ENCODE measurements at places on chromosomes 1 and 21.

DNA sequence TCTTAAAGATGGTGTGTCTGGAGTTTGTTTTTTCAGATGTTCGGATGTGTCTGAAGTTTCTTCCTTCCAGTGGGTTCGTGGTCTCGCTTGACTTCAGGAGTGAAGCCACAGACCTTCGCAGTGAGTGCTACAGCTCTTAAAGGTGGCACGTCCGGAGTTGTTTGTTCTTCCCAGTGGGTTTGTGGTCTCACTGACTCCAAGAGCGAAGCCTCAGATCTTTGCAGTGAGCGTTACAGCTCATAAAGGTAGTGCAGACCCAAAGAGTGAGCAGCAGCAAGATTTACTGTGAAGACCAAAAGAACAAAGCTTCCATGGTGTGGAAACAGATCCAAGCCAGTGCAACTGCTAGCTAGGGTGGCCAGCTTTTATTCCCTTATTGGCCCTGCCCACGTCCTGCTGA lies 1430.4 kb upstream of the B3GALT2 start:
- no peak overlapping the region for H3K4me3 ChIP-seq
- H3K27me3 ChIP-seq = no peaks in the 10 kb centered on the region
- H3K4me1 ChIP-seq = no peaks in the 10 kb centered on the region
- no peak for DNase-seq

GRCh38 chr1:189816558-189816957 lies 661.1 kb downstream of the BRINP3 start:
- H3K4me3 ChIP-seq = no peak overlapping the region
- no peaks in the 10 kb centered on the region for H3K36me3 ChIP-seq
- no peak overlapping the region for H3K27ac ChIP-seq

DNA sequence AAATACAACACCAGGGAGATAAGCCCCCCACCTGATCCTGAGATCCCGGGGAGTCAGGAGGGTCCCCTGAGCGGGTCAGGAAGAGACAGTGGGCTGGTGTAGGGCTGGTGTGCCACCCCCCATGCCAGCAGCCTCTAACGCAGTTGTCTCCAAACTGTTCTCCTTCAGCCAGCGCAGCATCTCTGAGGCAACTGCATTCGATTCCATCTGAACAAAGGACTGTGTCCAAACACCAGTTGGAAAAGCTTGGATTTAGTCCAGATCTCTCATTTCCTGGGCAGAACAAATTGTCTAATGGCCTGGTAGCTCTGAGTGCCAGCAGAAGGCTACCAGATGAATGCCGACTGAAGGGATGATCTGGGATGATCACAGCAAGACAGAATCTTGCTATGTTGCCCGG lies 44.1 kb upstream of the EIF4G3 start:
- no peaks in the 10 kb centered on the region for H3K4me1 ChIP-seq
- H3K4me3 ChIP-seq = no peak overlapping the region
- DNase-seq = no peak
- no peak overlapping the region for H3K27ac ChIP-seq
- H3K36me3 ChIP-seq = peaks cover 82% of the 10 kb centered on the region

DNA sequence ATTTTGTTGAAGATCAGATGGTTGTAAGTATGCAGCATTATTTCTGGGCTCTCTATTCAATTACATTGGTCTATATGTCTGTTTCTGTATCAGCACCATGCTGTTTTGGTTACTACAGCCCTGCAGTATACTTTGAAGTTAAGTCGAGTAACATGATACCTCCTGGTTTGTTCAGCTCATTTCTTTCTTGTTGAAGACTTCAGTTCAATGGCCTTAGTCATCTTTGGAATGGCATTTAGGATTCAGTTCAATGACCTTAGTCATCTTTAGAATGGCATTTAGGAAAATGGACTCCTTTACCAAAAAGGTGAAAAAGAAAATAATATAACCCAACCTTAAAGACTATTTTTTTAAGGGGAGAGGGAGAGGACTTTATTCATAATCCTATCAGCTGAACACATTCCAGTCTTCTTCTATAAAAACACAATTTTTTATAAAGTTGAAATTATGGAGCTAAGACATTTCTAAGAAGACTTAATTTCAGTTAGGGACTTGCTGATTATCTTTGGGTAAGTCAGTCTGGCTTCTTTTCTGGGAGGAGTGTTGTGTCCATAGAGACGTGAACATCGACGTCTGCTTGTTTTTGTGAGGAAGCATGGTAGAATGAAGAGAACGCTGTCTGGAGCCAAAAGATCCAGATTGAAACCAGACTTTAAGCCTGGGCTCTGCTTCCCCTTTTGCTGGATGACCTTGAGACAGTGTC lies 48.3 kb downstream of the DDR2 start:
- peaks cover 31% of the 10 kb centered on the region for H3K4me1 ChIP-seq
- H3K36me3 ChIP-seq = no peaks in the 10 kb centered on the region
- peak overlapping the region; percentile 78 for H3K27ac ChIP-seq
- DNase-seq = no peak
- H3K4me3 ChIP-seq = no peak overlapping the region

DNA sequence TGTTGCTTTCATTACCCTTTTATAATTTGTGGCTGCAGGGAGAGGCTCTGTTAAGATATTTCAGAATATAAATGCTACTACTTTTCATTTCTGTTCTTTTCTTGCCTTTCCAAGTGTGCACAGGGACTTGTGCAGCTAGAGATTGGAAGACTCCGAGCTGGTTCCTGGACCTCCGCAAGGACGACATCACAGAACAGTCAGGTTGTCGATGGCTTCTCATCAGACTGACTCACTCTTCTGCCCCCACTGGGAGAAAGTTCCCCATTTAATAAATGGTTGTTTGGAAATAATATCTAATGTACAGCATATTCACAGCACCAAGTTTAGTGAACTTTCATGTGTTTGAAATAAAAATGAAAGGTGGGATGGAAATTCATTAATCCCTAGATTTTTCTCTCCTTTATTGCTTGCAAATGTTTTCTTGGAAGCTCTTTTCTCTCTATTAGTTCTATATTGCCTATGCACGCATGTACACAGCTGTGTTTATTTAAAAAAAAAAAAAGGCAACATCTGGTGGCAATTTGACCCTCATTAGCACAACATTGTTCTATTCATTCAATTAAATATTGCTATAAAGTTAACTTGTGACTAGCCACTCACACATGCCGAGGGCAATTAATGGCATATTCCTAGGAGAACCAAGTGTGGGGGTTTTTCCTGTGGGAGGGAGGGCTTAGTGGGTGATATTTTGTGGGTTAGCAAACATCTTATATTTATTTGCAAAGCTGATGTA lies 77.5 kb upstream of the L1TD1 start:
- no peak overlapping the region for H3K4me3 ChIP-seq
- no peak overlapping the region for H3K27ac ChIP-seq
- no peaks in the 10 kb centered on the region for H3K4me1 ChIP-seq
- H3K27me3 ChIP-seq = no peaks in the 10 kb centered on the region
- peaks cover 3% of the 10 kb centered on the region for H3K36me3 ChIP-seq
- DNase-seq = no peak

GRCh38 chr21:46035809-46036695 lies 54.5 kb downstream of the COL6A1 start:
- H3K4me3 ChIP-seq = no peak overlapping the region
- H3K27ac ChIP-seq = no peak overlapping the region
- no peaks in the 10 kb centered on the region for H3K4me1 ChIP-seq
- no peaks in the 10 kb centered on the region for H3K27me3 ChIP-seq

GRCh38 chr1:111199881-111200801 lies at the start of gene DENND2D:
Gene DENND2D, minus strand, starts transcription at chr1:111200646. Its CDS starts 187 bp downstream, at chr1:111200459.
- peak; percentile 67 for DNase-seq
- peak within 1 kb of the TSS; percentile 40 for H3K4me3 ChIP-seq
- no peaks in the 10 kb centered on the region for H3K36me3 ChIP-seq
- H3K27me3 ChIP-seq = peaks cover 6% of the 10 kb centered on the region
- H3K27ac ChIP-seq = no peak within 1 kb of the TSS
